Activated naive CD4-positive, alpha-beta T cell treated with anti-CD3 and anti-CD28 coated beads, Interleukin-2, amount 50 U/mL, for 72 hours (primary cell): ENCODE measurements at places on chromosomes 12 and 14. TPM values are rescaled to one million over a fixed set of nuclear protein-coding genes. Genes with fewer than 3 reads are reported as not detected.

Gene NID2
- total RNA-seq, result not detected

Gene MARCHF9
- total RNA-seq, result 17.4 TPM

Gene ALX1
- not detected for total RNA-seq

Gene STON2
- 0.48 TPM for total RNA-seq

Gene CLEC2D
- total RNA-seq, result 182 TPM

Gene RNASE3
- not detected for total RNA-seq

Gene CD69
- total RNA-seq, result 72.7 TPM

DNA sequence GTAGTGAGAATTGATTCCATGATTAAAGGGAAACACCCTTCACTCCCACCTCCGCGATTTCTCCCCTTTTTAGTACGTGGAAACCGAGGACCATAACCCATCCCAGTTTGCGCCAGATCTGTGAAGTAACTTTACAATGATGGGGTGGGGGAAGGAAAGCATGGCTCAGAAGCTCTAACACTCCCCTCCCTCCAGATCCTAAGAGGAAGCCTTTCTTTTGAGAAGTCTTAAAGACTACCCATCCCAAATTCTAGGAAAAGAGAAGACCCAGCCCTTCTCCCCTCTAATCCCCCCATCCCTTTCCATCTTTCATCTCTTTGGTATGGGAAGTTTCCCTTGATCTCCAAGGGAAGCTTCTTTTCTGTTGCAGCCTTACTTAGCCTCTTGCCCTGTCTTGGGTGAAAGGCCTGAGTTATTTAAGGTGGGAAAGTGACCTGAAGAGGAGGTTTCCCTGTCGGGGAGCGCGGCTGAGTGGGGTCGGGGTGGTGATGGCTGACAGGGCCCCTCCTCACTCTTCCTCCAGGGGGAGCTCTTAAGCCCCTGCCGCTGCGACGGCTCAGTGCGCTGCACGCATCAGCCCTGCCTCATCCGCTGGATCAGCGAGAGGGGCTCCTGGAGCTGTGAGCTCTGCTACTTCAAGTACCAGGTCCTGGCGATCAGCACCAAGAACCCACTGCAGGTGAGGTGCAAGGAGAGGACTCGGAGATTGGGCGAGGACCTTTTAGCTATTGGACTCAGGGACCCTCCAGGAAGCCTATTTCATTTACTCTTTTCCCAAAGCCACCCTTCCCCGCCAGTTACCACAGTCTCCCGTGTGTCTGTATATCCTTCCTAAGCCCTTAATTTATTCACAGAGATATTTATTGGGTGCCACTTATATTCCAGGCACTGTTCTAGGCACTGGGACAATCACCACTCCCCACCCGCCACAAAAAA lies 1.8 kb downstream of the MARCHF9 start:
- DNase-seq, result no peak

GRCh38 chr12:57085999-57086492 lies 2.9 kb upstream of the NAB2 start:
- peak; percentile 41 for DNase-seq

- DNase-seq, result no peak
These were observed 48.5 kb upstream of the NUAK1 start for GRCh38 chr12:106187155-106187789.

GRCh38 chr12:124508381-124509079 lies 58.9 kb downstream of the NCOR2 start:
- DNase-seq, result no peak

DNA sequence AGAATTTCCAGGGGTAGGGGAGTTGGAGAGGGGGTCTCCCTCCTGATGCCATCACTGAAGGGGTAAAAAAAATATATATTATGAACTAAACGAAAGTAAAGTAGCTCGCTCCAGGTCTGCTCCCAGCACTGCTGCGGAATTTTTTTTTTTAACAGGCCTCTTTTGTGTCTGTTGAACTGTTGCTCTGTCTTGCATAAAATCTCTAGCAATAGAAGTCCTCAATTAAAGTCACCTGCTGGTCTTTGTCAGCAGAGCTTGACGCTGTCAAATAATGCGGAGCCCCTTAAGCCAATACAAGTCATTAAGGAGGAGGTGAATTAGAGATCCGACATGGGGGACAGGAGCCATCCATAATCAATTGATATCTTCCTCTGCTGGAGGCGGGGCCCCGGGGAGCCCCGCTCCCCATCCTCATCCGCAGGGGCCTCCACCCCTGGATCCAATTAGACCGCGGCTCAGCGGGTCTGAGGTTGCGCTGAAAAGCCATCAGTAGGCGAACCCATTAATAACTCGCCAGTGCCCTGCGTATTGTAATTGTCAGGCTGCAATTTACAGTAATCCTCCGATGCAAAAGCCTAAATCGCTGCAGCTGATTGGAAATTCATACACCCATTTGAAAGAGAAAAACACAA lies 85.6 kb downstream of the DICER1 start:
- DNase-seq, result no peak

DNA sequence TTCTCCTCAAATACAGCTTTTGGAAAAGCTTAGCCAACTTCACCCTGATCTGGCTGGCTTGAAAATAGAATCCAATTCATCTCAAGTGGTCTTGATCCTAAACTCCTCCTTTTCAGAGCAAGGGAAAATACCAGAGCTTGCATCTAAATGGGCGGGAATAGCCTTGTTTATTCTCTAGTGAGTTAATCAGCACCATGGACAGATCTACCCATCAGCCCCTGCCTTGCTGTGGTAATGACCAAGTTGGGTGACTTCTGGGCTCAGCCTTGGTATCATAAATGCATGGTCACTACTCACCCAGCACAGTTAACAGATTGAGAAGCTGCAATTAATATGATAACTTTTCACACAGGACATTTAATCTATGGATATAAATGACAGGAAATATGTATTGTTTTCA lies 196.6 kb downstream of the GLT1D1 start:
- DNase-seq, result no peak

- no peak for DNase-seq
These were observed 41.6 kb downstream of the RCOR1 start for GRCh38 chr14:102633906-102634595.

- DNase-seq, result no peak
These were observed 24.5 kb downstream of the LMO3 start for GRCh38 chr12:16581416-16581815.

GRCh38 chr14:95015046-95015445 lies 142.3 kb downstream of the DICER1 start:
- DNase-seq, result no peak
